ENCODE measurements at places on chromosomes 4 and X. TPM values are rescaled to one million over a fixed set of nuclear protein-coding genes. Genes with fewer than 3 reads are reported as not detected.

- no peak for DNase-seq
These were observed 14.4 kb downstream of the VGLL1 start for GRCh38 chrX:136546371-136546781.

GRCh38 chr4:45951153-45951552 lies 172.7 kb downstream of the GABRG1 start:
- DNase-seq: no peak

DNA sequence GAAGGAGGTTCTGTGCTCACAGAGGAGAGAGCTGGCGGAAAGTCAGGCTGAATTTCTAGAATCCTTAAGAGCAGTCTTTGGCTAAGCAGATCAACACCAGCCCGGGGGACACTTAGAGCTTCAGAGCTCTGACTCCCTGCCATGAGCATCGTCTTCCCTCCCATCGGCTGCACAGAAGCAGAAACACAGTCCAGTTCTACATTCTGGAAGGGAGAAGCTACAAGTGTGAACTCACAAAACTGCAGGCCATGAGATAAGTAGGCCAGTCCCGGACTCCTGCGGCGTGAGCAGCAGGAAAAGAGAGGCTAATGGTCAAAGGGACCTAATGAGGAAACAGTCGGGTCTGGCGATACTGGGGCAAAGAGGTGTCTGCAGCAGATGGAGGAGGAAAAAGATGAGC lies 211.5 kb downstream of the DHX15 start:
- no peak for DNase-seq

- DNase-seq: no peak
These were observed 70.7 kb downstream of the DOCK11 start for GRCh38 chrX:118566359-118566758.

DNA sequence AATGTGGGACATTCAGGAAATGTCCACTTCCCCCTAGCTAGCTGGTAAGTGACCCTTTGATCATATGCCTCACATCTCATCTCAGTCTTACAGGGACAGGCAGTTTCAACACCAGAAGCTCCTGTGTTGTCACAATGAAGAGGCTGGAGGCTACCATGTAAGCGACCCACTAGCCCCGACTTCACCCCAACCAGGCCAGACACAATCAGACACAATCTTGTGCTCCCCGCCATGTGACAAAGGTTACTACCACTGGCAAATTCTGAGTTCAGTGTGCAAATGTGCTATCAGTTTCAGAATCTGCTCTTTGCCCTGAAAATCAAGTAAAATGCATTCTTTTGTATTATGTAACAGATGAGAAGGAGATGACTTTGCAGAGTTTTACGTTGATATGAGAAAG lies 56.9 kb upstream of the STS start:
- DNase-seq: no peak

TIMP1 gene
- polyA plus RNA-seq: 2,140 TPM

RHOXF2 gene
- not detected for polyA plus RNA-seq

DMRTC1B gene
- not detected for polyA plus RNA-seq
